NCI-H226 (cell line): ENCODE measurements at places on chromosomes 11 and 22.

GRCh38 chr22:46749682-46750529 is 11.9 kb upstream of the CERK start:
- no peak for DNase-seq

GRCh38 chr22:35821654-35822053 is 104.0 kb downstream of the APOL5 start:
- no peak for DNase-seq

GRCh38 chr22:46501701-46502100 is 35.7 kb downstream of the CELSR1 start:
- peak; percentile 71 for DNase-seq

GRCh38 chr11:118442301-118442700 is 6.0 kb downstream of the KMT2A start:
- DNase-seq = no peak

DNA sequence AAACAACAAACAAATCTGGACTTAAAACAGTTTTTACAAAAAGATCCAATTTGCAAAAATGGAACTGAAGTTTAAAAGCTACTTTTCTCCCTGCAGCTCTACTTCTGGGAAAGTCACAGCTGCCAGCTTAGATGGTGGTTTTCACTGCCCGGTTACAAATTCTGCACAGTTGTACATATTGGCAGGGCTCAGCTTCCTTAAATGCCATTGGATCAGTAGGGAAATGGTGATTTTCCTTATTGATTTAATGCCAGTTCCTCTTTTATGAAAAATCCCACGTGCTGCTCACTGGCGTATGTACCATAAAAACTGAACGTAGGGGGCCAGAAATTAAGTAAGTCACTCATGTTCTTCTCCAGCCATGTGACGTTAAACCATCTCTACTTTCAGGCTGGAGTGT is 22.8 kb downstream of the GRAP2 start:
- no peak for DNase-seq

- DNase-seq = no peak
Measured at GRCh38 chr11:116849486-116849885, 12.1 kb upstream of the APOA1 start.

- no peak for DNase-seq
Measured at GRCh38 chr11:67117176-67117575, 1.9 kb upstream of the KDM2A start.
